ENCODE measurements at places on chromosomes 7 and 10. TPM values are rescaled to one million over a fixed set of nuclear protein-coding genes. Genes with fewer than 3 reads are reported as not detected.

The MKI67 gene
- under 0.01 TPM for total RNA-seq

The ZNF722 gene
- not detected for total RNA-seq

The HELLS gene
- 3.9 TPM for total RNA-seq

DNA sequence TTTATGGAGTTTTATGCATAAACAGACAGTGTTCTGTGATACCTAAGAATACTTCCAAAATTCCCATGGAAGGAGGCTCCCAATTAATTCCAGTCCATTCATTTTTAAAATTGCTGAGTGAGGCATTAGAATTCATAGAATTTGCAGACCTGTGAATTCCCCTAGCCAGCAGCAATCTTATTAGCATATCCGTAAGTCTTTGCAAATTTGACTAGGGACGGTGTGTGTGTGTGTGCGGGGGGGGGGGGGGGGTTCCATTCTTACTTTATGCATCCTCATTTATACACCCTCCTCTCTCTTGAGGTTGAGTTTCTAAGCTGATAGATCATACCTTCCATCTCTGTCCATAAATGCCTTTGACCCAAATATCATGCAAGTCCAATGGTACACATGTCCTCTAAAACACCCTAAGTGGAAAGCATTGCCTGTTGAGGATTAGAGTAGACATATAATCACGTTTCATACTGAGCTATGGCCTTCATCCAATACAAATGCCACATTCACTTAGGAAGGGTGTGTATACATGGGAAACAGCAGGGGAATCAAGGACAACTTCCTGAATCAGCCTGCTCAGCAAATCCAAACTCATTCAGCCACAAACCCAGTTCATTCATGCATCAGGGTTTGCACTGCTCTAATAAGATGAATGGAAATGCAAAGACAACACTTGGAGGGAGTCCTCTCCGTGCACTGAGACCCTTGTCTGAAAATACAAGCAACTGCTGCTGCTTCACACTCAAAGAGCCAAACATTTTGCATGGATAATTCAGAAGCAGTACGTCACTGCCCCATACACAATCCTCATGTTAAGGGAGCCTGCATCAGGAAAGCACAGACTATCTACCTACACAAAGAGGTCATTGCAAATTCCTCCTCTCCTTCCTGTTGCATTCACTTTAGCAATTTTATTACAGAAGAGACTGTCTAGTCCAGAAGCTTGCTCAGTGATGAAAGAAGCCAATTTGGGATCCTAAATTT is 350.8 kb downstream of the KCNMA1 start:
- H3K27me3 ChIP-seq, result no peaks in the 10 kb centered on the region
- H3K4me1 ChIP-seq, result peaks cover 34% of the 10 kb centered on the region
- no peak overlapping the region for H3K4me3 ChIP-seq
- no peak overlapping the region for H3K27ac ChIP-seq

The SAP25 gene
- total RNA-seq, result not detected

The FFAR4 gene
- 2.3 TPM for total RNA-seq

- no peaks in the 10 kb centered on the region for H3K4me1 ChIP-seq
- H3K36me3 ChIP-seq, result no peaks in the 10 kb centered on the region
- no peaks in the 10 kb centered on the region for H3K27me3 ChIP-seq
- no peak for DNase-seq
- H3K4me3 ChIP-seq, result no peak overlapping the region
- no peak overlapping the region for H3K27ac ChIP-seq
These were observed 251.2 kb downstream of the DNAJB6 start for GRCh38 chr7:157587805-157588560.

The GIMAP4 gene
- 13.0 TPM for total RNA-seq

- H3K4me1 ChIP-seq, result no peaks in the 10 kb centered on the region
- H3K27ac ChIP-seq, result no peak overlapping the region
- no peaks in the 10 kb centered on the region for H3K27me3 ChIP-seq
- no peak overlapping the region for H3K4me3 ChIP-seq
- no peaks in the 10 kb centered on the region for H3K36me3 ChIP-seq
These were observed 167.5 kb upstream of the CELF2 start for GRCh38 chr10:10850214-10850613.

GRCh38 chr7:75847707-75848106 is 31.1 kb upstream of the RHBDD2 start:
- H3K27me3 ChIP-seq, result no peaks in the 10 kb centered on the region
- H3K36me3 ChIP-seq, result no peaks in the 10 kb centered on the region
- H3K4me1 ChIP-seq, result no peaks in the 10 kb centered on the region
- no peak overlapping the region for H3K4me3 ChIP-seq
- DNase-seq, result peak; percentile 30

The PRF1 gene
- 2.1 TPM for total RNA-seq

The HOXA13 gene
- not detected for total RNA-seq

DNA sequence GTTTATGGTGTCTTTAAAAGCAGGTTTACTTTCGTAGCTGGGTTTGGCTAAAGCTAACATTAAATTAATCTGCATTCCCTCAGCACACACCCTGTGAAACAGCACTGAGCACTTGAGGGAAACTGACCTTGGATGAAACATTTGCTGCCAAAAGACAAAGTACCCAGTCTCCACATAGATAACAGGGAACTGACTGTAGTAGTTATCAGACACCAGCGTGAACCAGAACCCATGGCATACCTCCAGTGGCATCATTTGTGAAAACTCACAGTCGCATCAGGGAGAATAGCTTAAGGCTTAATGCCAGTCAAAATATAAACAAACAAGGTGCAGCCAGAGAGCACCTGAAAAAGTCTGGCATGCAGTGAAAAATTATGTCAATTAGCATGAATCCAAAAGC is 357.8 kb upstream of the C7orf33 start:
- H3K4me1 ChIP-seq, result peaks cover 4% of the 10 kb centered on the region
- no peak overlapping the region for H3K27ac ChIP-seq
- H3K36me3 ChIP-seq, result no peaks in the 10 kb centered on the region
- no peak for DNase-seq

The TFR2 gene
- total RNA-seq, result 0.26 TPM

GRCh38 chr7:20713792-20714191 is 72.9 kb downstream of the SP8 start:
- H3K27ac ChIP-seq, result no peak overlapping the region
- H3K4me3 ChIP-seq, result no peak overlapping the region
- DNase-seq, result no peak
- H3K27me3 ChIP-seq, result no peaks in the 10 kb centered on the region
- no peaks in the 10 kb centered on the region for H3K4me1 ChIP-seq

DNA sequence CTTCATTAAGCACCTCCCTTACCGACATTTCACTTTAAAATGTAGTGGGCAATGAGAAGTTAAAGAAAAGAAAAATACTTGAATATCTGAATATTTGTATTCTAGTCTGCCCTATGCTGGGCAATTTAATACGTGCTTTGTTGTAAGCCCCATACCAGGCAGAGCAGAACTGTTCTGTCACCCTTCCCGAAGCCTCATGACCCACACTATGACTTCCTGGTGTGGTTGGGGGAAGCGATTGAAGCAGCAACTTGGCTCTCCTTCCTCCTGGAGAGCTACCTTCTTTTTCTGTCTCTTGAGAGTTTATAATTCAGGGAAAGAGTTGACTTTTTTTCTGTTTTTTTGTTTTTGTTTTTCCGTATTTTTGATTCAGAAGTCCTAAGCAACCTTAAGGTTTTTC is 243.7 kb downstream of the INHBA start:
- no peak overlapping the region for H3K27ac ChIP-seq
- H3K4me1 ChIP-seq, result no peaks in the 10 kb centered on the region
- no peak overlapping the region for H3K4me3 ChIP-seq
- no peaks in the 10 kb centered on the region for H3K36me3 ChIP-seq
- DNase-seq, result peak; percentile 3
- no peaks in the 10 kb centered on the region for H3K27me3 ChIP-seq

The CALN1 gene
- total RNA-seq, result 0.52 TPM

The PAX4 gene
- total RNA-seq, result not detected

The ACSL5 gene
- total RNA-seq, result 7.3 TPM

- H3K27ac ChIP-seq, result no peak overlapping the region
- DNase-seq, result no peak
- no peak overlapping the region for H3K4me3 ChIP-seq
- H3K27me3 ChIP-seq, result no peaks in the 10 kb centered on the region
- H3K4me1 ChIP-seq, result no peaks in the 10 kb centered on the region
These were observed 79.1 kb downstream of the VIM start for GRCh38 chr10:17307123-17307522.

The NODAL gene
- total RNA-seq, result not detected

DNA sequence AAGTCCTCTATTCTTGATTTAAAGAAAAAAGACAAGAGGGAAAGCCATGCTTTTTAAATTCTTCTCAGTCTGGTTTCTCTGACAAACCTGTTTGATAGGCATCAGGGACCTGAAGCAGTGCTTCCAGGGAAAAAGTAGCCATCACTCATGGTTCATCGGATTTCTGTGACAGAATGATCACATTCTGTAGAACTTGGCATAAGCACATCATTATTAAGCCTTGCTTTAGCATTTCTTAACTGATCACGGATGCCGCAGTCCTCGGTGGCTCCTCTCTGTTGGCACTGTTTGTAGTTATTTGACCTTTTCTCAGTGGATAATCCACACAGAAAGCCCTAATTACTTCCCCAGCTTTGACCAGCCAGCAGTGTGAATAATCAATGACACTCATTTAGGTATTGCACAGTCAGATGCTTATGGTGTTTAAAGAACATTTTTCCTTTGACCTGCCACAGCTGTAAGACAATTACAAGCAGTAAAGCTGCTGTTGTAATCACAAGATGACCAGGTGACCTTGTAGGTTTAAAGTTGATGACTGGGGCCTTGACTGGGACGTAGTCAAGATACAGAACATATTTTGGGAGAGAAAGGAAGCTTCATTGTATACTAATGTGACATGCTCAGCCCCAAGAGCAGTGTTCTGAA is 64.4 kb upstream of the SKAP2 start:
- DNase-seq, result no peak
- no peak overlapping the region for H3K4me3 ChIP-seq
- H3K27ac ChIP-seq, result no peak overlapping the region
- H3K4me1 ChIP-seq, result no peaks in the 10 kb centered on the region
- no peaks in the 10 kb centered on the region for H3K36me3 ChIP-seq
- no peaks in the 10 kb centered on the region for H3K27me3 ChIP-seq

GRCh38 chr10:51651063-51651462 is 48.3 kb downstream of the CSTF2T start:
- no peak overlapping the region for H3K27ac ChIP-seq
- H3K4me3 ChIP-seq, result no peak overlapping the region
- no peaks in the 10 kb centered on the region for H3K4me1 ChIP-seq
- no peaks in the 10 kb centered on the region for H3K36me3 ChIP-seq
- DNase-seq, result no peak

GRCh38 chr10:128007971-128008370 is 101.1 kb downstream of the PTPRE start:
- no peaks in the 10 kb centered on the region for H3K27me3 ChIP-seq
- H3K27ac ChIP-seq, result no peak overlapping the region
- peaks cover 9% of the 10 kb centered on the region for H3K4me1 ChIP-seq

DNA sequence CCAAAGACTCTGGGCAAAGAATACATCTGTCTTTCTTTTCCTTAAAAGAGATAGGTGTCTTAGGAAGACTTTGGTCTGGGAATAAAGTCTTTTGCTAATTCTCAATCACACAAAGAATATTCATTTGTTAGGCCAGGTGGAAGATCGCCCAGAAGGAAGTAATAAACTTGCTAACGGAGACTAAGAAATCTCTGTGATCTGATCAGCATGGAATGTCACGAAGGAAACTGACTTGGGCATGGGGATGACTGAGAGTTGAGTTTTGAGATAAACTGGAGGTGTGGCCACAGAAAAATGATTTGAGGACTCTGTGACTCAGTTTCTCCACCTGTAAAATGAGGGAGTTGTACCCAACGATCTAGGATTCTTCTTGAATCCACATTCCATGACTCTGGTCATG is 161.1 kb upstream of the SVIL start:
- H3K36me3 ChIP-seq, result no peaks in the 10 kb centered on the region
- peak overlapping the region; percentile 49 for H3K27ac ChIP-seq
- no peak overlapping the region for H3K4me3 ChIP-seq

- H3K4me3 ChIP-seq, result no peak overlapping the region
- H3K27me3 ChIP-seq, result no peaks in the 10 kb centered on the region
- H3K4me1 ChIP-seq, result peaks cover 9% of the 10 kb centered on the region
- no peak for DNase-seq
These were observed 20.1 kb downstream of the P4HA1 start for GRCh38 chr10:73076360-73077183.

The CALML5 gene
- not detected for total RNA-seq

GRCh38 chr10:103177123-103177522 is 15.9 kb downstream of the NT5C2 start:
- DNase-seq, result no peak
- H3K27me3 ChIP-seq, result no peaks in the 10 kb centered on the region
- H3K27ac ChIP-seq, result no peak overlapping the region
- H3K36me3 ChIP-seq, result peaks cover 10% of the 10 kb centered on the region

The ZNF394 gene
- 18.7 TPM for total RNA-seq

The SPDYE6 gene
- total RNA-seq, result not detected

The CC2D2B gene
- 0.99 TPM for total RNA-seq

GRCh38 chr10:23514321-23514720 is 75.4 kb downstream of the OTUD1 start:
- no peak for DNase-seq
- H3K4me3 ChIP-seq, result no peak overlapping the region
- no peaks in the 10 kb centered on the region for H3K36me3 ChIP-seq
- no peak overlapping the region for H3K27ac ChIP-seq

The BICC1 gene
- total RNA-seq, result 35.3 TPM

GRCh38 chr10:44939691-44940401 is 19.8 kb upstream of the RASSF4 start:
- no peaks in the 10 kb centered on the region for H3K27me3 ChIP-seq
- peaks cover 18% of the 10 kb centered on the region for H3K4me1 ChIP-seq
- H3K4me3 ChIP-seq, result no peak overlapping the region
- H3K27ac ChIP-seq, result no peak overlapping the region

GRCh38 chr7:100371561-100372171 is 1.6 kb upstream of the PILRA start:
- DNase-seq, result no peak
- no peak overlapping the region for H3K27ac ChIP-seq
- H3K4me1 ChIP-seq, result no peaks in the 10 kb centered on the region
- H3K4me3 ChIP-seq, result no peak overlapping the region
- H3K27me3 ChIP-seq, result no peaks in the 10 kb centered on the region
- H3K36me3 ChIP-seq, result no peaks in the 10 kb centered on the region

The IFIT1B gene
- not detected for total RNA-seq

DNA sequence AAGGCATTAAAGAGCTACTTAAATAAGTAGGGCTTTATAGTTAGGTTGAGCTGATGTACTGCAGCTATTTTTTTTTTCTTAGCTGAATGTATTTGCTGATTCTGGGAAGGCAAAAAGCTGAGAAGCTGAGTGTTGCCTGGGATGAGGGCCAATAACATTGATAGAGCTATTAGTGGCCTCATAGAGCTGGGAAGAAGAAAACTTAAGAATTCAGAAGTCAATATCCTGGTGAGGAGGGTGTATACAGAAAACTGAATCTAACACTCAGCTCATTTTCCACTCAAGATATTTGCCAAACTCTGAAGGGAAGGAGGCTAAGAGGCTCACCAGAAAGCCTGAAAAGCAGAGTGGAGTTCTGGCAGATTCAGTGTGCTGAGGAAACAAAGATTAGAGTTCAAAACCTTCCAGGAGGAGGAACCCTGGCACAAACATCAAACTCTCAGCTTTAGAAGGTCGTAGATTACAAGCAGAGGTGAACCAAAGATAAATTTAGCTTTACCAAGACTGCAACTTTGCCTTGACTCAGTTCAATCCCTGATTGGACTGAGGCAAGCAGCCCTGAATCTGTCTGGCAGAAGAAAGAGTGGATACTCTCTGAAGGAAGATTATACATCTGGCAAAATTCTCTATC is 11.3 kb downstream of the PPP1R3C start:
- peak overlapping the region; percentile 68 for H3K27ac ChIP-seq
- H3K4me3 ChIP-seq, result no peak overlapping the region
- H3K27me3 ChIP-seq, result no peaks in the 10 kb centered on the region
- H3K36me3 ChIP-seq, result no peaks in the 10 kb centered on the region
- H3K4me1 ChIP-seq, result peaks cover 23% of the 10 kb centered on the region

- H3K27ac ChIP-seq, result no peak overlapping the region
- no peaks in the 10 kb centered on the region for H3K4me1 ChIP-seq
- H3K36me3 ChIP-seq, result no peaks in the 10 kb centered on the region
- no peak for DNase-seq
These were observed 282.3 kb upstream of the CHRM2 start for GRCh38 chr7:136585954-136586670.

All from body of pancreas (tissue), 4 donors.